ENCODE measurements at places on chromosomes 7 and 10.

DNA sequence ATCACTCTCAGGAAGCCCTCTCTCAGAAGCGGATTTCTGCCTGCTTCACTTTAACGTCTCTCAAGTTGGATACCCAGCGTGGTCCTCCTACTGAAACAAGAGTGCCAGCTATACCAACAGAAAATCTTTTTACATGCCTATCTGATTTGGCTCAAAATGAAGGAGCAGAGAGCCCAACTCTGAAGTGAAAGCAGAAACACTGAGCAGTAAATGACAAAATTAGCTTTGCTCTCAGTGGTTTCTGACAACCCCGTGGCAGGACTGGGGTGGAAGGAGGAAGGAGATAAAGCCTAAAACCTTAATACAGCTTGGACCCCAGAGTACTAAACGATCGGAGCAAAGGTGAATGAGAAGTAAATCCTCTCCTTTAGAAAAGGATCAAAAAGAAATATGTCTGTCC lies 25.1 kb upstream of the GPR37 start:
- no peak for DNase-seq

- DNase-seq: no peak
Observed at GRCh38 chr10:24488631-24489030, 235.1 kb downstream of the ARHGAP21 start.

- no peak for DNase-seq
Observed at GRCh38 chr7:28315565-28316410, 96.5 kb upstream of the CREB5 start.

DNA sequence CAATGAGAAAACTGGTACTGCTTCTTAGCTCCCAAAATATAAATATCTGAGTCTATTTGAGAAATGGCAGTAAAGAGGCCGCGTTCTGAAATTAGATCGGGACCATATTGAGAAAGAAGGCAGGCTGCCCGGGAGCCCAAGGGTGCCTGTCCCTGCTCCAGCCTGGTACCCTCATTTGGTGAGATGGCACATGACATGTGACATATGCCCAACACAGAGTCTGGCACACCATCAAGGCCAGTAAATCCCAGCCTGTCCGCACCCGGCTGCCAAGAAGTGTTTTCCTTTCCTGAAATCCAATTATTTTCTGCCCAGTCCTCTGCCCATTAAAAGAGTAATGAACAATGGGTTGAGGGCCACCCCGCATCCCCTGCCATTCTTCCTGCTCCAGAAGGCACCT lies 66.4 kb downstream of the CDH23 start:
- no peak for DNase-seq

DNA sequence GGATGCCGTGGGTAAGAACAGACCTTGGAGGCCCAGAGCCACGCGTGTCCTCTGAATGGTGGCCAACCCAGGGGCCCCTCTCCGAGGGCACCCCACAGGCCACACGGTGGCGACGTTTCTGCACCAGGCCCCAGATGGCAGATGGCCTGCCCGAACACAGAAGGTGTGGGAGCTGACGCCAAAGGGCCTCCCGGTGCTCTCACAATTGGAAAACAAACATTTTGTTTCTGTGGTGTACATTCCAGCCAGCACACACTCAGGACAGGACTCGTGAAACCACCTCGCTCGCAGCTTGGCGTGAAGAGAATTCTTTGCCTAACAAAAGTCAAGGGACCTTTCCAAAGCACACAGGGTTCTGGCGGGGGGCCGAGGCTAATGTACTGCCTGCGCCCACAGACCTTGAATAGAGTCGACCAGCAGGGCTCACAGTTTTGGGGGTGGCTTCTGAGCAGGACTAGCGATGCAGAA lies 112.1 kb downstream of the FAM53B start:
- no peak for DNase-seq

DNA sequence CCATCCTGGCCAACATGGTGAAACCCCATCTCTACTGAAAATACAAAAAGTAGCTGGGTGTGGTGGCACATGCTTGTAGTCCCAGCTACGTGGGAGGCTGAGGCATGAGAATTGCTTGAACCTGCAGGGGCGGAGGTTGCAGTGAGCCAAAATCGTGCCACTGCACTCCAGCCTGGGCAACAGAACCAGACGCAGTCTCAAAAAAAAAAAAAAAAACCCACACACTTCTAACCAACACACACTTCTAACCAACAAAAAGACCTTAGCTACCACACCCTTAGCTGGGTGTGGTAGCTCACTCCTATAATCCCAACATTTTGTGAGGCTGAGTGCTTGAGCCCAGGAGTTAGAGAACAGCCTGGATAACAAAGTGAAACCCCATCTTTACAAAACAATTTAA lies 33.9 kb upstream of the SPOCK2 start:
- no peak for DNase-seq

Measured in fibroblast of skin of back (primary cell).